Epithelial cell of esophagus (primary cell): ENCODE measurements at places on chromosomes 5 and 9.

GRCh38 chr5:87136096-87136495, 131.6 kb upstream of the RASA1 start:
- no peak for DNase-seq

- peak; percentile 67 for DNase-seq
Observed at GRCh38 chr5:35651002-35651756, 33.5 kb downstream of the SPEF2 start.

- DNase-seq, result peak; percentile 8
Observed at GRCh38 chr9:109512170-109512756, 14.2 kb upstream of the PTPN3 start.

GRCh38 chr5:144060598-144060997, 109.9 kb downstream of the YIPF5 start:
- DNase-seq, result peak; percentile 72

GRCh38 chr5:126969548-126969947, 60.8 kb downstream of the MARCHF3 start:
- no peak for DNase-seq

- DNase-seq, result no peak
Observed at GRCh38 chr5:109723606-109724005, 33.9 kb downstream of the MAN2A1 start.

- no peak for DNase-seq
Observed at GRCh38 chr9:87803623-87804345, 77.9 kb downstream of the CTSL start.

DNA sequence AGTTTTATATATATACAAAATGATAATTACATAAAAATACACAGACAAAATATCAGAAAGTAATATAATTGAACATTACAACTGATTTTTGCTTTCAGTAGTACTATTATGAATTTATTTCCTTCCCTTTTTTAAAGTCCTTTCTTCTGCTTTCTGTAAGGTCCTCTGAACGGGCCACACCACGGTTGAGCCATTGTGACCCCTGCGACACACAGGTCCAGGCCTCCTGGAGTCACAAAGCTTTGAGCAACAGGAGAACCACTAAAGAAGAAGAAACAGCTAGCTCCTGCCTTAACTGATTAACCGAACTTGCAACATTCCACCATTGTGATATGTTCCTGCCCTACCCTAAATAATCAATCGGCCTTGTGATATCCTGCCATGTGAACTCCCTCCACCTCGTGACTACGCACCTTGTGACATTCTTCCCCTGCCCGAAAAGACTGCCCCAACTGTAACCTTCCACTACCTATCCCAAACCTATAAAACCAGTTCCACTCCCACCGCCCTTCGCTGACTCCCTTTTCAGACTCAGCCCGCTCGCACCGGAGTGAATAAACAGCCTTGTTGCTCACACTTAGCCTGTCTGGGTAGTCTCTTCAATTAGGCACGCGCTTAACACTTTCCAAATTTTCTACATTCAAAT, 375.0 kb upstream of the RFX3 start:
- no peak for DNase-seq

- no peak for DNase-seq
Observed at GRCh38 chr5:177476531-177477233, 3.2 kb upstream of the DBN1 start.

DNA sequence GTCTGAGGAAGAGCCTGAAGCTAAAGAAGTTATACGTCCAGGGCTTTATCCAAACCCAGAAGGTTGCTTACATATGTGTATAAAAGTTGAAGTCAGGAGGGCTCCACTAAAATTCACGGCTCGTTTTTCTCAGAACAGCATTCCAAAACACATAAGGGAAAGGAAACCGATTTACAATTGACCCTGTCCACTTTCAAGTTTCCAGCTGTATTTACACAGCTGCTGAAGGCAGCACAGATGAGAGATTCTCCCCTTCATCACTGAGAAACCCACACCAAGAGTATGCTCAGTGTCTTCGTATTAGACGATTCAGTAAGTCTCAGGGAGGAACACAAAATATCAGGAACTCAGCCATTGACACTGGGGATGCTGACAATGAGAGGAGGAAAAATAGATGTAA, 5.9 kb upstream of the NREP start:
- no peak for DNase-seq

GRCh38 chr9:26524267-26524666, 368.3 kb downstream of the CAAP1 start:
- no peak for DNase-seq

DNA sequence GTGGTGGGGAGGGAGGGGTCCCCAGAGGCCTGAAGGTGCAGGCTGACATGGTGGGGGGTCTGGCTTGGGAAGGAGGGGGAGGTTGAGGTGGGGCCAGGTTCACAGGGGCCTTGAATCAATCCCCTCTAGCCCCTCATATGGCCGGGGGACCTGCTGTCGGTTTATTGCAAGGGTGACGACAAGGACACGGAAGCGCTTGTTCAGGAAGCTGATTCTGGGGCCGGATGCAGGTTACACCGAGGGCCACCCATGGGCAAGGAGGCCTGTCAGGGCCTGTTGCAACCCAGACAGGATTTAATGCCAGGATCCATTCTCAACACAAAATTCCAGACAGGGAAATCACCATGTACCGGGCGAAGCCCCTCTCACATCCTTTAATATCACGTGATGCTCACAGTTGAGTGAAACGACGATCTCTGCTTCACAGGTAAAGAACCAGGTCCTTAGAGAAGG, 41.6 kb upstream of the SYNPO start:
- peak; percentile 94 for DNase-seq

- DNase-seq, result peak; percentile 74
Observed at GRCh38 chr5:66307647-66308241, 163.6 kb downstream of the SREK1 start.

DNA sequence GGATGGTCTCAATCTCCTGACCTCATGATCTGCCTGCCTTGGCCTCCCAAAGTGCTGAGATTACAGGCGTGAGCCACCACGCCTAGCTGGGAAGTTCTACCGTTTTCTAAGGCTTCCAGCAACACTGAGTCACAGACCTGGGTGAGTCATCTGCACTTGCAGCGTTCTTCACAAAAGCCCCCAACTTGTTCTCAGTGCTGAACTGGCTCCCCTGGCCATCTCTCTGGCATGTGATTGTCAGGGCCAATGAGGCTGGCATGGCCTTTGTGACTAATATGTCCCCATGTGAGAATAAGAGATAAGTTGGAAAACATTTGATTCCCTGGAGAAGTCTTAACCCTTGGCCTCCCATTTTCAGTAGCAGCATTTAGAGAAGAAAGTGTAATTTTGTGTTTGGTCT, 124.4 kb downstream of the WDR41 start:
- DNase-seq, result peak; percentile 47

GRCh38 chr9:116377179-116377798, 223.7 kb downstream of the PAPPA start:
- peak; percentile 79 for DNase-seq

- peak; percentile 88 for DNase-seq
Observed at GRCh38 chr5:139600336-139600949, 39.3 kb downstream of the UBE2D2 start.

GRCh38 chr9:117265253-117265652, 149.6 kb downstream of the ASTN2 start:
- DNase-seq, result no peak

DNA sequence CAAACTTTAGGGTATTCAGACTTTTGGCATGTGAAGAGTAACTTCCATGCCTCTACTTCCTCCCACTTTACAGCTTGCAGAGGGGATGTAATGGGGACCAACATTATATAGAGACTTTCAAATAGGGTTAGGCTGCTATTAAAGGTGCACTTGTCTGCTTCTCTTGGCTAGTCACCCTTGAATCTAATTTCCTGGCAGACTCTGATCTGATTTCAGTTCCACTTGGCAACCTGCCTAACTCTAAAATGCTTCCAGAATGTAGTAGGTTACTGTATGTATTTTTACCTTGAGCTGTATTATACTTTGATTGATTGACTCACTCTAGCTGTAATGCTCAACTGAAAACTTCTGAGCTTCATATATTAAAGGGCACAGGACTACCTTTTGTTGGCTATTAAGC, 693.4 kb downstream of the KCTD16 start:
- DNase-seq, result no peak

- DNase-seq, result no peak
Observed at GRCh38 chr5:40390281-40391149, 289.2 kb upstream of the PTGER4 start.

DNA sequence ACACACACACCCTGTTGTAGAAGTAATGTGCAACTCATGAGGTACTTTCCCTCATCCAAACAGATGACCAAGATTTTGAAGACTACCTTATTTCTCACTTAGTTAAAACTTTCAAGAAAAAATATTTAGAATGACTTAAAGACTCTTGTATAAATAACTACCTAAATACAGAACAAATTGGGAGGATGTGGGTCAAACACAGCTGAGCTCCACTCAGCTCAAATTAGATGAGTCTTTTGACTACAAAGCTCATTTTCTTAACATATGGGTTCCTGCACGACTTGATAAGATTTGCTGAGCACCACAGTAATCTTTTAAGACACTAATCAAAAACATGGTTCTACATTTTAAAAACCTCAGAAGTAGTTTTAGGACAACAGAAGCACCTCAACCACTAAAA, 8.9 kb downstream of the MTX3 start:
- DNase-seq, result no peak

GRCh38 chr9:77514886-77515711, 133.0 kb downstream of the GNA14 start:
- no peak for DNase-seq

DNA sequence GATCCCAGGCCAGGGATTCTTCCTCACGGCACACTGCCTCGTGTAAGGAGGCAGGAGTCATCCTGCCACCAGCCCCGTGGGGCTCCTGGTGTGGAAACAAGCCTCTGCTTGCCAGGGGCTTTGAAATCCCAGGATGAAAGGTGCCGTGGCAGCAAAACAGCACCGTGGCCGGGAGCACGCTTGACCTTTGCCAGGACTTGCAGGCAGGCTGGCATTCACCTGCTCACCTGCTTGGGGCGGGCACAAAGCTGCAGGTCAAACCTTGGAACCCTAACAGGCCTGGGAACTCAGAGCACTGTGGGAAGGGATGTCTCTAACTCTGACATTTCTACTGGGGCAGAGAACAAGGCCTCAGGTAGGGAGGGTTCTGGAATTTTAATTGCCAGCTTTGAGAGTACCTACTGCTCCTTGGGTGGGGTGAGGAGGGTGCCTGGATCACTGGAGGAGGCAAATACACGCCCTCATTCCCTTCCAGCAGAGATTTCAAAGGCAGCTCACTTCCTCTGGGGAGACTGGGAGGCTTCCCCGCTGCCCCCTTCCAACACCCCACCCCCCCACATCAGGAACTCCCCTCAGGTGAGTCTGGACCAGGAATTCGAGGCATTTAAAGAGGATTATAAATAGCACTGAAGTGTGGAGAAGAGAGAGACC, 45.6 kb upstream of the STXBP1 start:
- peak; percentile 65 for DNase-seq

DNA sequence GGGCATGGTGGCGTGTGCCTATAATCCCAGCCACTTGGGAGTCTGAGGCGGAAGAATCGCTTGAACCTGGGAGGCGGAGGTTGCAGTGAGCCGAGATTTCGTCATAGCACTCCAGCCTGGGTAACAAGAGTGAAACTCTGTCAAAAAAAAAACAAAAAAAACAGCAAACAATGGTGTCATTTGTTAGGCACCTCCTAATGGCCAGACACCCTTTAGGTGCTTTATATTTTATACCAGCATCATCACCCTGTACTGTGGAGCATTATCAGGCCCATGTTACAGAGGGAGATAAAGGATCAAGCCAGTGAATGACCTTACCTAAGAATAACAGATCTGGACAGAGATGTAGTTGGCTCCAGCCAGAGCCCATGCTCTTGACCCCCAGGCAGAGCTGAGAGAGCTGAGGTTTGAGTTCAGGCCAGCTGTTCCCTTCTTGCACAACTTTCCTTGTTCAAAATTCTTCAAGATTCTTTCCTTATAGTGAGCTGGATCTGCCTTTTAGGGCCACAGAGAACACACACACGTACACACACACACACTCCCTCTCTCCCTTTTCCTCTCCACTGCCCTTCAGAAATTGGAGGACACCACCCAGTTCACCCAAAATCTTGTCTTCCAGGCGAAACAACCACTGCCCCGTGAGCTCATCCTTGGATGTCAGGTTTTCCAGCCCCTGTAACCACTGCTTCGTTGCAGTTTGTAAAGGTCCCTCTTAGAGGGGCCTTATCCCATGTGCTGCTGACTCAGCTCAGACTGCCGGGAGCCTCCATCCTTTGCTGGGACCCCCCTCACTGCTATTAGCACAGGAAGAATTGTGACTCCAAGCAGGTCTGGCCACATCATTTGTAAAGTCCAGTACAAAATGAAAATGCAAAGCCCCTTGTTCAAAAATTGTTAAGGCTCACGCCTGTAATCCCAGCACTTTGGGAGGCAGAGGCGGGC, 10.4 kb upstream of the PTGES start:
- DNase-seq, result no peak

DNA sequence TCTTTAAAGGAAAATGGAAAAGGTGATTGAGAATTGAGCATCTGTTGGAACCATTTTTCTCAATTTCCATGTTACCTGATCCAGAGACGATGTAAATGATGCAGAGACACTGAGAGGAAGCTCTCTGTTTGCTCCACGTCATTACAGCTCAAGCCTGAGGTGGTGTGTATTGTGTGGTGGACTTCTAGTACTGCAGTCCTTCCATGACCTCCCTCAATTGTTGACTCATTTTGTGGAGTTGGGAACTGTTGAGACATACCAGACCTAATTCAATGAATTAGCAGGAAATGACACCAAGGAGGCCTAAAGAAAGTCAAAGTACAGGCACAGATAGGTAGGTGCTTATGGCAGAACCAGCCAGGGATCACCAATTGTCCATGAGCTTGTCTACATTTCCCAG, 15.6 kb upstream of the LVRN start:
- peak; percentile 59 for DNase-seq

DNA sequence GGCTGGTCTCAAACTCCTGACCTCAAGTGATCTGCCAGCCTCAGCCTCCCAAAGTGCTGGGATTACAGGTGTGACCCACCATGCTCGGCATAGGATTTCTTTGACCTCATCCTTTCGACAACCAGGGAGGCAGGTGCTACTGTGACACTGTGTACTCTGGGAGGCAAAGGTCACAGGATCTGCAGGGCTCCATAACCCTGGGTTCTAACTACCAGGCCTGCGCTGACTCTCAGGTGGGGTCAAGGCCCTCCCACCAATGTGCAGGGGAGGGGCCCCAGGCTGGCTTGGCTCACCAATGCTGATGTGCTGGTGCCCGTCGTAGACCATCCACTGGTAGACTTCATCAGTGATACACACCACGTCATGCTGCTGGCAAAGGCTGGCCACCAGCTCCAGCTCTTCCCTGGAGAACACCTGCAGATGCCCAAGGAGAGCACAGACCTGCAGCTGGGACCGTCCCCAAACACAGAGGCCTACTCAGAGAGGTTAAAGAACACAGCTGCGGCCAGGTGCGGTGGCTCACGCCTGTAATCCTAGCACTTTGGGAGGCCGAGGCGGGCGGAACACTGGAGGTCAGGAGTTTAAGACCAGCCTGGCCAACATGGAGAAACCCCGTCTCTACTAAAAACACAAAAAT, 7.0 kb upstream of the SPOUT1 start:
- no peak for DNase-seq

DNA sequence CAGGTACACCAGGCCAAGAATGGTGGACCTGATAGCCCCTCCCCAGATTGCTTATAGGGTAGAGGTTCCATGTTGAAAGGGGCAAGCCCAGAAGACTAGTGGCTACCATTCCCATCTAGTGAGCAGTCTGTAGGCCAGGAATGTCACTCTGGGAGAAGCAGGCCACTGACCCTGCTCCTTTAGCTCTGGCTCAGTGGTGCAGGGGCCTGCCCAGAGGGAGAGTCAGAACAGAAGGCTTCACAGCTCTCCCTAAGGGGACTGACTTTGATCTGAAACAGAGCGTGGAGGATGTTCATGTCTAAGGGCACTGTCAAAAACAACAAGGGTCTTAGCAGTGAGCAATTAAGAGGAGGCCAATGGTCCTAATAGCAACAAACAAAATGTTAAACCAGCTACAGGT, 81.7 kb downstream of the ZNF354C start:
- DNase-seq, result no peak

GRCh38 chr5:168039039-168039438, 252.4 kb upstream of the WWC1 start:
- no peak for DNase-seq
